Activated CD4-positive, alpha-beta T cell treated with anti-CD3 and anti-CD28 coated beads, Interleukin-2, amount 10 ng/mL, durations not matched to agents 24 days and 14 days (primary cell): ENCODE measurements at places on chromosomes 5 and 9. TPM values are rescaled to one million over a fixed set of nuclear protein-coding genes. Genes with fewer than 3 reads are reported as not detected.
A peak's percentile ranks its signal among the peaks of the same experiment; 100 is the strongest.

DNA sequence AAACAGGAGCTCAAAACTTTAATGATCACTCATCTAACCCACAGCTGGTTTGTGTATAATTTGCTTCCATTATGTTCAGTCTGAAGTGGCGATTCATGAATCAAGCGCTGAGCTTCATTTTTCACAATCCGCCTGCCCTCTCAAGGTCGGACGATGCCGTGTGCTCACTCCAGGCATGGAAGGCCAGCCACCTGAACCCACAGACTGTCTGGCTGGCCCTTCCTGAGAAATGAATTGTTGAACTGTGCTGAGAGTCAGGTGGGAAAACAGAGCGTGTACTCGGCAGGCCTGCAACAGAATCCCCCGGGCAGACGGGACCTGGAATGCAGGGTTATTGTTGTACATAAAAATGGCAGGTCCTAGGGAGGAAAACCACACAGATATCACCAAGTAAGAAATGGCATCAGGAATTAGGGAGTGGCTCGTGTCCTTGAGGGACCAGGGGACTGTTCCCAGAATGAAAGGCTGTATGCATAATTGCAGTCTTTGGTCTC, 375.7 kb downstream of the IRX2 start:
- no peak overlapping the region for H3K27ac ChIP-seq
- H3K27me3 ChIP-seq: no peaks in the 10 kb centered on the region
- no peaks in the 10 kb centered on the region for H3K4me1 ChIP-seq
- no peak overlapping the region for H3K4me3 ChIP-seq
- no peaks in the 10 kb centered on the region for H3K36me3 ChIP-seq

DNA sequence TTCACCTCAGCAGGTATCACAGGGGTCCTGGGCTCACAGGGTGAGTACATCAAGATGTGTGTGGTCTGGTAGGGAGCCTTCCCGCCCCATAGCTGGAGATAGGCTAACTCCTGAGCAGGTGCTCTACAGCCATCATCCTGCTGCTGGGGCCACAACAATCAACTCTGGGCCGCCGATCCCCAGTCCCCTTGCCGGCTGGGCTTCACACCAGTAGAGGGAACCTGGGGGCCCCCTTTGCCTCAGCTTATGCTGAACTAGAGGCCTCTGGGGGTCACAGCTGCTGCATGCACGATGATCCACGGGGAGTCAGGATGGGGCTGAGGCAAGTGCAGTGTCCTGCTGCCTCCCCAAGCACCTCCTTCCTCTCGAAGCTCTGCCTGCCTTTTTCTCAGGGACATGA, 46.5 kb downstream of the IRF1 start:
- H3K4me1 ChIP-seq: peaks cover 69% of the 10 kb centered on the region
- DNase-seq: no peak
- no peaks in the 10 kb centered on the region for H3K27me3 ChIP-seq
- H3K27ac ChIP-seq: peak overlapping the region; percentile 35

DNA sequence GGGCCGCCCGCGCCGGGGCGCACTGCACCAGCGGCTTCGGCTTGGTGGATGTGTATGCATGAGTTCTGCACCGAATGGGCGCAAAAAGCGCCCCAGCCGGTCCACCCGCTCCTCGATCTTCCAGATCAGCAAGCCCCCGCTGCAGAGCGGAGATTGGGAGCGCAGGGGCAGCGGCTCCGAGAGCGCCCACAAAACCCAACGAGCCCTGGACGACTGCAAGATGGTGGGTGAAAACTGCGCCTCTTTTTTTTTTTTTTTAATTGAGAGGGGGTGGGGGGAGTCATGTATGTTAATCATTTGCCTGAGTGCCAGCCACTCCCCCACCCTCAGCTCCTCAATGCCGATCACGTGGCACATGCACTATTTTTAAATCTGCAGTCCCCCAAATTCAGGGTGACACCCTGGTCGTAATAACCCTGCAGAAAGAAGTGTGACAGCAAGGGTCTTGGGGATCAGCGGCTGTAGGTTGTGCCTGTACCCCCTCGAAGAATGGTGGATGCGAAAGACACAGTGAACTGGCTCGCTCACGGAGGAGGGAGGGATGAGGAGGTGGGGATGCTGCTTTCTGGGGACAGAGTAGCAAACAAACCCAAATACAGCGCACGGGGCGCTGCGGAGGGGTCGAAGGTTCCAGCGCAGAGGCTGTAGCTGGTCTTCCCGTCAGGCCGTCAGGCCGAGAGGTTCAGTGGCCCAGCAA, 900 bp downstream of the RGS7BP start:
- H3K27ac ChIP-seq: no peak overlapping the region
- H3K36me3 ChIP-seq: no peaks in the 10 kb centered on the region
- H3K27me3 ChIP-seq: peaks cover 37% of the 10 kb centered on the region

GRCh38 chr9:13728131-13728530, 448.6 kb upstream of the MPDZ start:
- DNase-seq: no peak
- H3K4me3 ChIP-seq: no peak overlapping the region
- no peaks in the 10 kb centered on the region for H3K27me3 ChIP-seq

The FOXD4L3 gene
- total RNA-seq: not detected in 2 replicates

The ARRDC1 gene
- total RNA-seq: 63.7 and 68.4 TPM in 2 replicates

The INSL6 gene
- not detected in 2 replicates for total RNA-seq
